ENCODE measurements at places on chromosomes 11 and 22.

- no peak for DNase-seq
These were observed 1090.8 kb downstream of the BRD1 start for GRCh38 chr22:48736593-48737460.

DNA sequence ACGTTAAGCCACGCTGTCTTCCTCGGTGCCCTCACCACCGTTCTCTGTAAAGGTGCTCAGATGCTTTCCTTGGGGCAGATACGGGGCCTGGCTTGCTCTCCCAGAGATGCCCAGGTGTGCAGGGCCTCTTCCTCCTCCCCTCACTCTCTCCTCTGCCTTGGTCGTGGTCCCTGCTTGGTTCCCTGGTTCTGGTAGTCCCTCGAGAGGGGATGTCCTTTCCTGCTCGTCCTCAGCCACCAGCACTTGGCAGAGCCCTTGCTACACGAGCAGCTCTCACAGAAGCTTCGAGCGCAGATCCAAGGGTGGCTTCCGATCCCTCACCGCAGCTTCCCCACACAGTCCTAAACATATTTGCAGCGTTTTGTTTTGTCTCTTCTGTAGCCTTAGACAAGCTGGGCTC lies 298.8 kb downstream of the TBC1D22A start:
- no peak for DNase-seq

DNA sequence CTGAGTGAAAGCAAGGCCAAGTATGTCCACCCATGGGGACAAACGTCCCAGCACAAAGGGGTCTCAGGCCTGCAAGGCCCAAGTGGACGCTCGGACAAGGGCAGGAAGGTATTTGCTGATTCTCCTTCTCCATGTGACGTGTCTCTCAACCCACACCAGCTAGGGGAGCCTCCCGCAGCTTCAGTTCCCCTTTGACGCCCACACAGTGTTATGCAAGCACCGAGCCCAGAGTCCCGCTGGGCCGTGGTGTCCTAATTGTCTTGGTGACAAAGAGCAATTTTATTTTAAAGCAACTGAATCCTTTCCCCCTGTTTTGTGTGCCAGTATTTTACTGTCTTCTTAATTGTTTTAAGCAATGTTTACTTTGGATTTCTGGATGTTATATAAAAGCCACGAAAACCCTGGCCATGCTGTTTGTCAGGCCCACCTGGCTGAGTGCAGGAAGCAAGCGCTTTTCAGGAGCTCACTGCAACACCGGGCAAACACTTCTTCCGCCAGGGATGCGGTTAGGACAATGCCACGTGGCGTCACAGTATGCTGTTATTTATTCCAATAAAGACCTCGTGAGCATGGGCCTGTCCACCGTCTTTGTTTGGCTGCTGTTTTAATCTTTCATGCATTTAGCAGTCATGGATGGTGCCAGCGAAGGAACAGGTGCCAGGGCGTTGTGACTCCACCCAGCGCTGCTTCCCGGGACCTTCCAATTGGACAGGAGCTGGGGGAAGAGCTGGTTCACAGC lies 8.2 kb upstream of the PARVG start:
- DNase-seq: no peak

GRCh38 chr11:86116386-86116726 lies 47.5 kb upstream of the PICALM start:
- DNase-seq: peak; percentile 48

DNA sequence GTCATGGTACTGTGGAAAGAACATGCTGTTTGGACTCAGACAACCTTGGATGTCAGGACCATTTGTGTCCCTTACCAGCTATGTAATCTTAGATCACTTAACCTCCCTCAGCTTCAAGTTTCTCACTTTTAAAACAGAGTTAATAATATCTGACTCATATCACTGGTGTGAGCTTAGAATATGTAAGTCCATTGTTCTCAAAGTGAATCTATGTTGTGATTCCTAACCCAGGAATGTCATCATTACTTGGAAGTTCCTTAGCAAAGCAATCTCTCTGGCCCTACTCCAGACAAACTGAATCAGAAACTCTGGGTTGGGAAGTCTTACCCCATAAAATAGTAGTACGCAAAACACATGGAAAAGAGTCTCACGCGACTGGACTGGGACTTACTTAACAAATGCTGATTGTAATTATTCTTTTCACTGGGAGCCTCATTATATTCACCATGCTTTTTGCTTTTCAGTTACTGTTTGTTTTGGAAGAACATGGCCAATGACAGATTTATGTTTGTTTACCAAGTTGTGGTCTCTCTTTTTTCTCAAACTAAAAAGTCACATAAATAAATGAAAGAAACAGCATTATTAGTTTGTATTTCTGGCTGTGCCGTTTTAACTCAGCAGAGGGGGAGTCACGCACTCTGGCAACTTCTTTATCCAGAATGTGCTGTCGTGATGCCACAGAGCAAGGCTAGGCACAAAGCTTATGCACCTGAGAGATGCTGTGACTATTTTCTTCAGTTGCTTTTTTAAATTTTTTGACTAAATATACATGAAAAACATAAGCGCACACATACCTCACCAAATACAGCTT lies 217.7 kb upstream of the CTSC start:
- no peak for DNase-seq

DNA sequence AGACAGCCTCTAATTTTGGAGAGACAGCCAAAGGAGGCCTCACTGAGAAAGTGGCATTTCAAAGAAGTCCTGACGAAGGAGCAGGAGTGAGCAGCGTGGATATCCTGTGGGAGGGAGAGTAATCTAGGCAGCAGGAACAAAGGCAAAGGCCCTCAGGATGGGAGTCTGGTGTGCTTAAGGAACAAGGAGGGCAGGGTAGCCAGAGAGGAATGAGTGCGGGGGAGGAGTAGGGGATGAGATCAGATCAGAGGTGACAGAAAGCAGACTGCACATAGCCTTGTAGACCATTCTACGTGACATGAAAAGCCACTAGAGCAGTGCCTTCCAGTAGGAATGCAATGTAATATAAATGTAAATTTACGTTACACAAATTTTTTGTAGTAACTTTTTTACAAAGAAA lies 5.6 kb downstream of the SLC36A4 start:
- no peak for DNase-seq

DNA sequence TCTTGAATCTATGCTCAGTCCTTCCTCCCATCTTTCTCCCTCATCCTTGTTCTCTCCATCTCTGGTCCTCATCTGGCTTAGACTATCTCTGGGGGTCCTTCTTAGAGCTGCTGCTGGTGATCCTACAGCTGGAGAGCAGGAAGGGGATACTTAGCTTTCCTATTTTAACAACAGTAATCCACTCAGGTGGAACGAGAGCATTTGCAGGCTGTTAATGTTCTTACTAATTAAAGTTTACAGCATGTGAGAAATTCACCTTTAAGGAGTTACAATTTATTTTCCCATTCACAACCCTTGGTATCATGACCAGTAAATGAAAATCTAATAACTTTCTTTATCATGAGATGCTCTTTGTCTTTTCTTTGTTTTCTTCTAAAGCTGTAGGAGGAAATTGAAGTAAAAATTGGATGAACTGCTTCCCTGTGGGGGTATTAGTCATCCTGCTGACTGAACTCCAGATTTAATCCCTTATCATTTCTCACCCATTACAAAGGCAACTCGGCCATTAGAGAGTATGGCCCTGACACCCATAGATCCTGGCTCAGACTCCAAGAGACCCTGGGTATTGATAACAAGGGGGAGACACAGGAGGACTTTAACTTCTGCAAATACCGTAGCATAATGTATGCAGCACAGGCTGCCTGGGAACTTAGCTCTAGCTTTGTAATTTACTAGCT lies 37.6 kb upstream of the MTNR1B start:
- DNase-seq: no peak

DNA sequence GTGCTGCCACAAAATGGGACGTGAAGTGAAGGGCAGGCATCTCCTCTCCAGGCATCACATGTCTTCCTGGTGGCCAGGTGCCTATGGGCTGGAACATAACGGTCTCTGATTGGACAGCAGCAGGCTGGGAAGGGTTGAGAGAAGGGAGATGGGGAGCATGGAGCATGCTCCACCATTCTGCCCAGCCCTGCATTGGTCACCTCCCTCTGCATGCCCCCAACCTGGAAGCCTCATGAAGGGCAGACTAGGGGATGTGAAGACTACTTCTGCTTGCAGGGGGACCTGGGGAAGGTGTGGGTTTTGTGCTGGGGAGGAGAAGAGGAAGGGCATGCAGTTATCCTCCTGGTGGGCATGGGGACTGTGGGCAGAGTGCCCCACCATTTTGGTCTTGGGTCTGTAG lies 782.2 kb downstream of the TBC1D22A start:
- DNase-seq: no peak

DNA sequence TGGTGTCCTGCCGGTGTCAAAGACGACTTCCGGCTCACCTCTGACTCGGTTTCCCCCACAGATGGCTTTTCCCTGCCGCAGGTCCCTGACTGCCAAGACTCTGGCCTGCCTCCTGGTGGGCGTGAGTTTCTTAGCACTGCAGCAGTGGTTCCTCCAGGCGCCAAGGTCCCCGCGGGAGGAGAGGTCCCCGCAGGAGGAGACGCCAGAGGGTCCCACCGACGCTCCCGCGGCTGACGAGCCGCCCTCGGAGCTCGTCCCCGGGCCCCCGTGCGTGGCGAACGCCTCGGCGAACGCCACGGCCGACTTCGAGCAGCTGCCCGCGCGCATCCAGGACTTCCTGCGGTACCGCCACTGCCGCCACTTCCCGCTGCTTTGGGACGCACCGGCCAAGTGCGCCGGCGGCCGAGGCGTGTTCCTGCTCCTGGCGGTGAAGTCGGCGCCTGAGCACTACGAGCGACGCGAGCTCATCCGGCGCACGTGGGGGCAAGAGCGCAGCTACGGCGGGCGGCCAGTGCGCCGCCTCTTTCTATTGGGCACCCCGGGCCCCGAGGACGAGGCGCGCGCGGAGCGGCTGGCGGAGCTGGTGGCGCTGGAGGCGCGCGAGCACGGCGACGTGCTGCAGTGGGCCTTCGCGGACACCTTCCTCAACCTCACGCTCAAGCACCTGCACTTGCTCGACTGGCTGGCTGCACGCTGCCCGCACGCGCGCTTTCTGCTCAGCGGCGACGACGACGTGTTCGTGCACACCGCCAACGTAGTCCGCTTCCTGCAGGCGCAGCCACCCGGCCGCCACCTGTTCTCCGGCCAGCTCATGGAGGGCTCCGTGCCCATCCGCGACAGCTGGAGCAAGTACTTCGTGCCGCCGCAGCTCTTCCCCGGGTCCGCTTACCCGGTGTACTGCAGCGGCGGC lies 5.5 kb downstream of the B3GNT6 start:
- DNase-seq: no peak

DNA sequence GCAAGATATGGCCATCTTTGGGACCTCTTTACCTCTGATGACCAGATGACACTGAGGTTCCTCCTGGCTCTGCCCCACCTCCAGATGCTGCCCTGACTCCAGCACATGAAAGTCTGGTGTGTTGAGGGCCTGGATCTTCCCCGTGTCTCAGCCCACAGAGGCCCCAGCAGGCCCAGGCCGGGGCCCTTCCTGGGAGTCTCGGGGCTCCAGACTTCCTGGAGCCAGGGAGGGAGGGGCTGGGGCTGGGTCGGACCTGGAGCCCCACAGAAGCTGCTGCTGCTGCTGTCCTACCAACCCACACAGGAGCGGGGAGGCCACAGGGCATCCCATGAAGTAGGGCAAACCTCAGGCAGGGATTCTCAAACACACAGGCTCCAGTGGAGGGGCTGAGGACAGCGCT lies 32.2 kb upstream of the WNT11 start:
- no peak for DNase-seq

DNA sequence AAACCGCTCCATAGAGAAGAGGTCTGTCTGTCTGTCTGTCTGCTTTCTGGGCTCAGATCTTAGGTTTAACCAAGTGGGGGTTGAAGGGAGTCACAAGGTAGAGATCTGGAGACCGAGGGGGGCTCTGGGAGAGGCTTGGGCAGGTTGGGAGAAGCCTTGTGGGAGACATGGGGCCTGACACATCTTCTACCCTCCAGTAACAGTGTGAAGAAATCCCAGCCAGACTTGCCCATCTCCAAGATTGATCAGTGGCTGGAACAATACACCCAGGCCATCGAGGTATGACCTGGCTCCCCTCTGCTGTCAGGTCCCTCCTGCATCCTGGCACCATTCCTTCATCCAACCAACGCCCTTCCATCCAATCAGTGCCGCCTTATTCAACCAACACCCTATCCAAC lies 7.4 kb downstream of the PRR33 start:
- no peak for DNase-seq

DNA sequence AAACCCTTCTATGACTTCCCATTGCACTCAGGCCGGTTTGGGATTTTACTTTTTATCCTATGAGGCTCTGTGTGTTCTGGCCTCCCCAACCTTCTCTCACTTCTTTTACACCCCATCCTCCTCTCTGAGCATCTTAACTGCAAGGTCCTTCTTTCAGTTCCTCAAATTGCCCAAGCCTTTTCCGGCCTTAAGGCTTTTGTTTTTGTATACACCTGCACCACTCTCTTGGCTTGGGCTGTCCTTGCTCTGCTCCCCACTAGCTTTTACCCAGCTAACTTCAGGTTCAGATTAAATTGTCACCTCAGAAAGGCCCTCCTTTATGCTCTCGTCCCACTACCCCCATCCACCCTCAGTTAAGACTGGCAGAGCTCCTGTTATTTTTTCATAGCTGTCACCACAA lies 55.5 kb downstream of the FAM83F start:
- DNase-seq: no peak

DNA sequence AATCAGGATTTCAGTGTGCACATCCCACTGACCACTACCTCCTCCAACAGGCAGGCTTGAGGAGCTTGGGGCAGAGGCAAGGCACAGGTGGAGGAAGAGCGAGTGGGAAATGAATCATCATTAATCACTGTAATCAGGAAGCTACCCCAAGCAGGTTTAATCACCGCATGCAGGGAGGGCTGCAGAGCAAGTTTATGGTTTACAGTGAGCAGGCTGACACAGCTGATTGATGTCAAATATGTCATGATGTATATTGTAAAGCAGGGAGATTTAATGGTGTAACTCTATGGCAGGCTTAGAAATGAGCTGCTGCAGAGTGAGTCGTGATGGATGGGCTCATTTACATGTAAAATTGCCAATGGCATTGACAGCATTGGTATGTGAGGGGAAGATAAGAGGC lies 441.0 kb downstream of the NTM start:
- no peak for DNase-seq

GRCh38 chr22:23503142-23503541 lies 76.9 kb downstream of the IGLL1 start:
- no peak for DNase-seq

GRCh38 chr22:48890693-48891554 lies 936.7 kb downstream of the BRD1 start:
- DNase-seq: no peak

DNA sequence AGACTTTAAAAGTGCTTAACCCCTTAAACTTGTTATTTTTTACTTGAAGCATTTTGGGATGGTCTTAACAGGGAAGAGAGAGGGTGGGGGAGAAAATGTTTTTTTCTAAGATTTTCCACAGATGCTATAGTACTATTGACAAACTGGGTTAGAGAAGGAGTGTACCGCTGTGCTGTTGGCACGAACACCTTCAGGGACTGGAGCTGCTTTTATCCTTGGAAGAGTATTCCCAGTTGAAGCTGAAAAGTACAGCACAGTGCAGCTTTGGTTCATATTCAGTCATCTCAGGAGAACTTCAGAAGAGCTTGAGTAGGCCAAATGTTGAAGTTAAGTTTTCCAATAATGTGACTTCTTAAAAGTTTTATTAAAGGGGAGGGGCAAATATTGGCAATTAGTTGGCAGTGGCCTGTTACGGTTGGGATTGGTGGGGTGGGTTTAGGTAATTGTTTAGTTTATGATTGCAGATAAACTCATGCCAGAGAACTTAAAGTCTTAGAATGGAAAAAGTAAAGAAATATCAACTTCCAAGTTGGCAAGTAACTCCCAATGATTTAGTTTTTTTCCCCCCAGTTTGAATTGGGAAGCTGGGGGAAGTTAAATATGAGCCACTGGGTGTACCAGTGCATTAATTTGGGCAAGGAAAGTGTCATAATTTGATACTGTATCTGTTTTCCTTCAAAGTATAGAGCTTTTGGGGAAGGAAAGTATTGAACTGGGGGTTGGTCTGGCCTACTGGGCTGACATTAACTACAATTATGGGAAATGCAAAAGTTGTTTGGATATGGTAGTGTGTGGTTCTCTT lies 2.8 kb downstream of the MALAT1 start:
- no peak for DNase-seq
